Heart left ventricle (tissue), 16 donors: ENCODE measurements at places on chromosomes 11 and 22. TPM values are rescaled to one million over a fixed set of nuclear protein-coding genes. Genes with fewer than 3 reads are reported as not detected.

Gene PATE2
- total RNA-seq, result not detected

GRCh38 chr11:833849-834311 lies 1.1 kb downstream of the CD151 start:
- peaks cover 35% of the 10 kb centered on the region for H3K4me1 ChIP-seq
- peaks cover 31% of the 10 kb centered on the region for H3K36me3 ChIP-seq
- DNase-seq, result no peak
- H3K27me3 ChIP-seq, result no peaks in the 10 kb centered on the region
- peak overlapping the region; percentile 96 for H3K27ac ChIP-seq

DNA sequence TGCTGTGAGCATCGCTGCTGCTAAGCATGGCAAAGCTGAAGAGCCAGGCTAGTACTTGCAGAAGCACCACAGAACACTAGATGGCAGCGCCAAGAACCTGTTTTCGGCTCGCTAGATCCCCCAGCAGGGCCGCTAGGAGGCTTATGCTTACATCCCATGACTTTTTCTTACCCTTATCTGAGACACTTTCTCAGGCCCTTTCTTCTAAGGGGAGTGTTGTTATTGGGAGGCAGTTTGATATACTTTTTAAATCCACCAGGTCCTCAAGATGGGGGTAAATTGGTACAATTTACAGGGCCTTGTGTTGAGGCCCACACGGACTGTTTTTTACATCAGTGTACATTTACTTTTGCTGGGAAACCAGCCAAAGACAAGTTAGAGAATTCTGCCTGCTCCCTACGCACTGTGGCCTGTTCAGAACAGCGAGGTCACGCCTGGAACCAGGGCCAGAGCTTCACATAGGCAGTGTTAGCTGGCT lies 4.0 kb downstream of the TRIM6 start:
- H3K4me1 ChIP-seq, result no peaks in the 10 kb centered on the region
- no peak overlapping the region for H3K27ac ChIP-seq
- no peak overlapping the region for H3K4me3 ChIP-seq
- no peaks in the 10 kb centered on the region for H3K27me3 ChIP-seq

DNA sequence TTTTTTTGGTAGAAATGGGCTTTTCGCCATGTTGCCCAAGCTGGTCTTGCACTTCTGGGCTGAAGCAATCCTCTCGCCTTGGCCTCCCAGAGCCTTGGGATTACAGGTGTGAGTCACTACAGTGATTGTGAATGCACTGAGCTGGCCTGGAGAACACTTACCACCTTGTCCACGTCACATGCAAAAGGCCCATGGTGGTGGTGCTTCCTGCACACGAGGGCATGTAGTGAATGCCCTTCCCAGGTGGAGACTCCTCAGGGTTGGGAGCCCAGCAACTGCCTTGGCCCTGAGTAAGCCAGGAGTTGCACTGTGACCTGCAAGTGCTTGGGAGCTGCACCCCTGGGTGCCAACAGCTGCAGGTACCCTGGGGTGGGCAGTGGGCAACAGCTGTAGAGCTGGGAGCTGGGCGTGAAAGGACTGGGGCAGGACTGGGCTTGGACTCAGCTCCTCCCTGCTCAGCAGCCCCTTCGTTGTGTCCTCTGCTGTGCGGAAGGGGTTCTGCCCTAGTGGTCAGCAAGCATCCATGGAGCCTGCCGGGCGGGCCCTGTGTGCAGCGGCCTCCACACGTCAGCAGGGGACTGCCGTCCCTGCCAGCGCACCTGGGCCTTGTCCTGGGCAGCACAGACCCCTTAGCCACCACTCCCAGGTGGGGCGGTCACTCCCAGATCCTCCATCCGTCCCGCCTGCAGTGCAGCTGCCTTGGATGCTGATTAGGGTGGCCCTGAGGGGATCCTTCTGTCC lies 9.3 kb upstream of the ADORA2A start:
- DNase-seq, result no peak
- no peak overlapping the region for H3K27ac ChIP-seq
- H3K4me1 ChIP-seq, result peaks cover 31% of the 10 kb centered on the region
- H3K36me3 ChIP-seq, result peaks cover 39% of the 10 kb centered on the region
- no peaks in the 10 kb centered on the region for H3K27me3 ChIP-seq

DNA sequence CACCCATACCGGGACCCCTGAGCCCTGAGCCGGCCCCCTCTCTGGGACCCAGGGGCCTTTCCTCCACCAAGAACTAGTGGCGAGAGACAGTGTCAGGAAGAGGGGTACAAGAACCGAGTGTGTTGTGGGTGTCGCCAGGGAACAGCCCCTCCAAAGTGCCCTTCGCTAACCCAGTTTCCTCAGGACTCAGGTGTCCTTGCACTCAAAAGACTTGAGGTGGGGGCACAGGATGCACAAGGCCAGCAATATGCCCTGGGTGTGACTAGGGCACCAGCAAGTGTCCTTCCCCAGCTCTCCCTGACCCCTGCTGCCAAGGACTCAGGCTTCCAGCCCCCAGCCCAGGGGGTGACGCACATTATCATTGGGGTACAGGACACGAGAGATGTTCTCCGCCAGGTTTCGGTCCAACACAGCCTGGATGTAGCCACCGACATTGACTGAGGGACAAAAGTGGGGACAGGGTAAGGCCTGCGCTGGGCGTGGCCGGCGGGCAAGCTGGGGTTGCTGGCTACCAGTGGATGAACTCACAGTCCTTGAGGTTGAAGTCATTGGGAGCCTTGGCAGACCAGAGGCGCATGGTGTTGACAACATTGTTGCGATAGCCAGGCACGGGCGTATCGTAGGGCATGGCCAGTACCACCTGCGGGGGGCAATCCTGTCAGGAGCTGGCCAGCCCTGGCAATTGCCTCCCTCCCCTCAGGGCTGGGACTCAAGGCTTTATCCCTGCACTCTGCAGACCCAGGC lies 4.7 kb downstream of the PYGM start:
- no peaks in the 10 kb centered on the region for H3K36me3 ChIP-seq
- H3K4me1 ChIP-seq, result peaks cover 16% of the 10 kb centered on the region
- no peak overlapping the region for H3K4me3 ChIP-seq
- DNase-seq, result no peak
- no peaks in the 10 kb centered on the region for H3K27me3 ChIP-seq

DNA sequence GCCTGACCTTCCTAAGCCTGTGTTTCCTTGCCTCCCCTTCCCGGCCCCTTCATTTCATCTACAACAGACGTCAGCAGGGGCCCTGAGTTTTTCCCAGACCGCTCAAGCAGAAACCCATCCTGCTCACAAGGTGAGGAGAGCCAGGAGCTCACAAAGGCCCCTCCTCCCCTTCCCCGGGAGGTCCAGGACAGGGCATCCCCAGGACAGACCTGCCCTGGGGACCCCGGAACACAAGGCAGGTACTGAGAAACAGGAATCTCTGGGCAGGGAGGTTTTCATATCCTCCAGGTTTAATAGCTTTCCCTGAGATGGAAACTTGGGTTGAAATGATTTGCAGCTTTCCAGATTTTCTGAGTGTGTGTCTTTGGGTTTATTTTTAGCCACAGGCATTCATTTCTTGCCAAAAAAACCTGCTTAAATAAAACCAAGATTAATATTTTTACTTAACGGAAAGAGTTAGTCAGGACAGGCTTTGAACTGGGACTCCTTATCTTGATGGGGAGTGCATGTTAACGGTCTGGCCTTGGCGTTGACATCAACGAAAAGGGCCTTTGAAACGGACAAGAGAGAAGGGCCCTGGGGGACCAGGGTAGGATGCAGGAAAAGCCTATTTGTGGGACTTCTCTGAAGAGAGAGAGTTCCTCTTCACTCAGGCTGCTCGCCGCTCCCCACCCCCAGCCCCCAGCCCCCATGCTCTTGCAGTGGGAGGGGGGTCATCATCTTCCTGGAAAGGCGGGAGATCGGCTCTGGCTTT lies 38.5 kb downstream of the TIMP3 start:
- peaks cover 44% of the 10 kb centered on the region for H3K36me3 ChIP-seq
- no peaks in the 10 kb centered on the region for H3K27me3 ChIP-seq
- DNase-seq, result no peak
- H3K4me1 ChIP-seq, result peaks cover 70% of the 10 kb centered on the region
- H3K27ac ChIP-seq, result peak overlapping the region; percentile 62

DNA sequence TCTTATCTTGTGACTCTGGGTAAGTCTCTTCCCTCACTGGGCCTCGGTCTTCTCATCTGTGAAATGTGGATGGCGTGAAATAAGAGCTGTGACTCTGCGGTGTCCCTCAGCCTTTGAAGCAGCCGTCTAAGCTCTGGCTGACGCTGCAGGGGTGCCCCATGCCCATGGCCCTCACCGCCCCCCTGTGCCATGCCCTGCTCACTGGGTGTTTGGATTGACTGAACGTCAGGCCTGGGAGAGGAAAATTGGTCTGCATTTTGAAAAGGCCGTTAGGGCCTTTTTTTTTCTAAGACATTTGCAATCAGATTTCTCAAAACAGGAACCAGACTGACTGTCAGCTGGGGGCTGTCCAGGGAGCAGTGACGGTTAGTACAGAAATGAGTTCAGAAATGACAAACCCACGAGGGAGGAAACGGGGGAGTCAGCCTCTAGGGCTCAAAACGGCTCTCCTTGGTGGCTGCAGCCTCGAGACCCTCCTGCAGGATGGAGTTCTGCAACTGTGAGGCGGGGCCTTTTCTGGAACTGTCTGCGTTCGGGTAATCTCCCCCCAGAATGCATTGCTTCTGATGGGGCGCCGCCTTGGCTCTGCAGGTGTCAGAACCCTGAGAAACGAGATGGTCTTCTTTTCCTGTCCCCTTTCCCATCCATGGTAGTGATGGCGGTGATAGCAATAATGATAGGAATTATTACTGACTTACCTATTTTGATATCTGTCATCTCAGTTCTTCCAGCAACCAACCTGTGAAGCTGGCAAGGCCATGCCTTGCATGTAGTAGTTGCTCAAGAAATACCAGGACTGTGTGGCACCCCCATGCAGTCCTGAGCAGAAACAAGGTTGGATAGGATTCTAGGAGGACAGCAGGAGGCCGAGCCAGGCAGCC lies 2.0 kb downstream of the GRK2 start:
- peaks cover 60% of the 10 kb centered on the region for H3K4me1 ChIP-seq
- H3K27me3 ChIP-seq, result no peaks in the 10 kb centered on the region
- H3K36me3 ChIP-seq, result no peaks in the 10 kb centered on the region
- H3K4me3 ChIP-seq, result peak overlapping the region; percentile 98

DNA sequence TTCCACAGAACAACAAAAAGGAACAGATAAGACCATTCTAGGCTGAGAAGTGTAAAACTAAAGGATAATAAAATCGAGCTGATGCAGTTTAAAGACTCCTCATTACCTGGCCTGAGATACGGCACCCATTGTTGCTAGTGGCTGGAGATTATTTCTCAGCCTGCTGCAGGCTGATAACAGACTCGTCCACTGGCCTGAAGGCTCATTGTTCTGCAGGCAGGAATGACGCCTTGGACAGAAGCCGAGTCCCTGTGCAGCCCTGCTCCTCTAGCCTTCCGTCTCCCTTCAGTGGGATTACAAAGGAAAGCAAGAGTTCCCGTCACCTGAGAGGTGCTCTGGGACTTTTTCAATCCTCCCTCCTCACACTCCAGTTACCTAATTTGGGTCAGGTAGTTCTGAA lies 1065.3 kb downstream of the OPCML start:
- H3K27ac ChIP-seq, result no peak overlapping the region
- H3K4me1 ChIP-seq, result no peaks in the 10 kb centered on the region
- no peaks in the 10 kb centered on the region for H3K36me3 ChIP-seq
- no peak overlapping the region for H3K4me3 ChIP-seq
- DNase-seq, result no peak
- H3K27me3 ChIP-seq, result no peaks in the 10 kb centered on the region

Gene GNB1L
- total RNA-seq, result 3.3 TPM

Gene LRRC32
- total RNA-seq, result 25.1 TPM

GRCh38 chr22:45211435-45211834 lies 29.3 kb downstream of the KIAA0930 start:
- H3K27me3 ChIP-seq, result no peaks in the 10 kb centered on the region
- H3K27ac ChIP-seq, result no peak overlapping the region
- H3K4me1 ChIP-seq, result no peaks in the 10 kb centered on the region
- H3K4me3 ChIP-seq, result no peak overlapping the region

- H3K36me3 ChIP-seq, result no peaks in the 10 kb centered on the region
- no peaks in the 10 kb centered on the region for H3K27me3 ChIP-seq
- peaks cover 11% of the 10 kb centered on the region for H3K4me1 ChIP-seq
- H3K27ac ChIP-seq, result peak overlapping the region; percentile 54
Measured at GRCh38 chr11:59225017-59225416, 12.3 kb upstream of the MPEG1 start.

Gene TRPM5
- not detected for total RNA-seq

Gene SLC29A2
- total RNA-seq, result 6.8 TPM

- DNase-seq, result no peak
- H3K27ac ChIP-seq, result no peak overlapping the region
- H3K27me3 ChIP-seq, result no peaks in the 10 kb centered on the region
- H3K4me1 ChIP-seq, result no peaks in the 10 kb centered on the region
- no peaks in the 10 kb centered on the region for H3K36me3 ChIP-seq
Measured at GRCh38 chr11:36722421-36722820, 124.4 kb upstream of the RAG2 start.

- H3K4me1 ChIP-seq, result no peaks in the 10 kb centered on the region
- no peak overlapping the region for H3K27ac ChIP-seq
- no peaks in the 10 kb centered on the region for H3K27me3 ChIP-seq
- no peak for DNase-seq
- no peak overlapping the region for H3K4me3 ChIP-seq
- H3K36me3 ChIP-seq, result no peaks in the 10 kb centered on the region
Measured at GRCh38 chr11:94997437-94997836, 23.9 kb downstream of the KDM4D start.

DNA sequence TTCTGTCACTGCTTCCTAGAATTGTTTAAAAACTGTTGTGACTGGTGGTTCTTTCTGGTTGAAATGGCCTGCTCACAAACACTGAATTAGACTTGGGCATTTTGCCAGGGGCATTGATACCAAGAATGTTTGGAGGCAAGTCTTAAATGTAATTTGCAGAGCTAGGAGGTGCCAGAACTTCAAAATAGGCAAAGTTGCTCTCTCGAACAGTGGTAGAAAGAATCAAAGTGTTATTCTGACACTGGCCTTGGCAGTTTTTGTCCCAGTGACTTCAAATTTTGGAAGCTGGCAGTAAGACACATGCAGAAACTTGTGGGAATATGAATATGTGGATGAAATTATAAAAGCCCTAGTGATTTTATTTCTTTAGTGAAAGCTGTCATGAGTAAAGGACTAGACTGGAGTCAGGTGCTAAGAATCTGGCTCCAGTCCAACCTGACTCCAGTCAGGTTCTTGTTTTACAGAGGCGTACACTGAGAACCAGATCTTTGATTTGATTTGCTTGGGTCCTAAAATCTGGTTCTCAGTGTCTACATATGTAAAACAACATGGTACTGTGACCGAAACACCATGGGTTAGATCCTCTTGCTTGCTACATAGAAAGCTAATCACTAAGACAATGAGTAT lies 20.9 kb downstream of the SVIP start:
- no peak for DNase-seq
- no peak overlapping the region for H3K4me3 ChIP-seq
- H3K27me3 ChIP-seq, result no peaks in the 10 kb centered on the region
- peaks cover 17% of the 10 kb centered on the region for H3K4me1 ChIP-seq
- peak overlapping the region; percentile 41 for H3K27ac ChIP-seq
- H3K36me3 ChIP-seq, result peaks cover 1% of the 10 kb centered on the region

Gene PRR33
- total RNA-seq, result 2.4 TPM

- H3K27ac ChIP-seq, result no peak overlapping the region
- H3K27me3 ChIP-seq, result no peaks in the 10 kb centered on the region
- no peaks in the 10 kb centered on the region for H3K36me3 ChIP-seq
Measured at GRCh38 chr11:131537196-131537595, 166.8 kb downstream of the NTM start.
